Fibroblast of skin of abdomen (primary cell): ENCODE measurements at places on chromosomes 6 and 20.

DNA sequence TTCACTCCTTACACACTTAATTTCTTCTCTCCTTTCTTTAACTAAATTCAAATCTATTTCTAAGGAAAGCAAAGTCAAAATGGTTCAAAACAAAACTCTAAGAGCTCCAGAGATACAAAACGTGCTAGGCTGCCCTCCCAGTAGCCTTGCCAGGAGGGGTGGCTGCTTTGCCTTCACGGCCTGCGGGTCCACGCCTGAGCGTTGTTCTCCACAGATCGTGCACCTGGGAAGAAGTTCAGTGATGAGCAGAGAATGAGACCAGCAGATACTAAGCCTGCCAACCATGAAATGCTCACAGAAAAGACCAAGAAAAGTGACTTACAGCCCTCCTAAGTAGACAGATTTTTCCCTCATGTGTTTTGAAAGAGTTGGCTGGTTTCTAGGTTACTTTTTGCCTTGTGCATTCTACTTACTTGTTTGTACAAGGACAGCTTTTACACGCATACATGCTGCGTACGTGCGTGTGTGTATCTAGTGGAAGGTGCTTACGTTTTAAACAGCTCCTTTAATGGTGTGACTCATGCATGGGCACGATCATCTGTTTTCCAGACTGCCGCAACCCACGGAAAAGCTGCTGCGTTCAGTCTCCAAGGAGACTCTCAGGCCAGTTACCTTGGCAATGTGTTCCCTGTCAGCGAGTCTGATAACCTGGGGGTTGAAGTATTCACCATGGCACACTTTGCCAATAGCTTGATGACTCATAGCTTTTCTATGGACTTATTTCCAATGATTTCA lies 32.4 kb upstream of the PBOV1 start:
- peak; percentile 80 for DNase-seq

GRCh38 chr6:111531185-111531584 lies 48.2 kb upstream of the REV3L start:
- no peak for DNase-seq

DNA sequence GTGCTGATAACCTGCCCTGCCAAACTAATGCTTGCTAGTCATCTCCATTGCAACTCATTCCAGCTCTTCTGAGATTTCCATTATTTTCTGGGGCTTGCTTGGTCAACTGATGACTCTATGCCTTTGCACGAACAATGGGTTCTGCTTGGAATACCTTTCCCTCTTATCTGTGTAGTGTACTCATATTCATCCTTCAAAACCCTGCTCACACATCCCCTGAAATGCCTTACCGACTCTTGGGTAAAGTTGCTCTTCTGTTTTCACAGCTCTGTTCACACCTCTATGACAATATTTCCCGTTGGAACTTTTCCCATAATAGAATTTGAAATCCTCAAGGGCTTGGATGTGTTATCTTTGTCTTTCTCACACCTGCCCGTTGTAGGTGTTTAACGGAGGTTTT lies 331.0 kb upstream of the SOX4 start:
- no peak for DNase-seq

GRCh38 chr20:36574366-36575135 lies 1.2 kb downstream of the TGIF2 start:
- peak; percentile 41 for DNase-seq

- no peak for DNase-seq
Observed at GRCh38 chr6:43806043-43806757, 36.2 kb downstream of the VEGFA start.

DNA sequence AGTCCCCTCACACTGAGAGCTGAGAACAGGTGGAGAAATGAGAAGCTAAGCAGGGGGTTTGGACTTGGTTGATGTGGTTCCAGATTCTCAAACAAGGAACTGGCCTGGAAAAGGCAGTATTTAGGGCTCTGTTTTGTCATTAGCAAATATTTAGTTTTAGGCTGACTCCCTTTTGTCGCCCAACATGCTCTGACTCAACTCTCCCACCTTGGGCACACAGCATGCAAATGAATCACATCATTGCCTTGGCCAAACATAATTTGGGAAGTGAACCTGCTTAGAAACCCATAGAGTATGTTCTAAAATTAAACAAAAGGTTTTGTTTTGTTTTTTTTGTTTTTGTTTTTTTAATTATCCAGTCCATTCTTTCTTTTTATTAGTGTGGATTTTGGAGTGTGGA lies 9.5 kb upstream of the UQCC2 start:
- no peak for DNase-seq

- peak; percentile 50 for DNase-seq
Observed at GRCh38 chr6:166402582-166403277, 20.0 kb upstream of the MPC1 start.

GRCh38 chr6:5832668-5833067 lies 174.1 kb downstream of the NRN1 start:
- no peak for DNase-seq

- DNase-seq: no peak
Observed at GRCh38 chr20:19554666-19555065, 203.4 kb upstream of the RIN2 start.

- no peak for DNase-seq
Observed at GRCh38 chr6:21665392-21666200, 72.0 kb downstream of the SOX4 start.

DNA sequence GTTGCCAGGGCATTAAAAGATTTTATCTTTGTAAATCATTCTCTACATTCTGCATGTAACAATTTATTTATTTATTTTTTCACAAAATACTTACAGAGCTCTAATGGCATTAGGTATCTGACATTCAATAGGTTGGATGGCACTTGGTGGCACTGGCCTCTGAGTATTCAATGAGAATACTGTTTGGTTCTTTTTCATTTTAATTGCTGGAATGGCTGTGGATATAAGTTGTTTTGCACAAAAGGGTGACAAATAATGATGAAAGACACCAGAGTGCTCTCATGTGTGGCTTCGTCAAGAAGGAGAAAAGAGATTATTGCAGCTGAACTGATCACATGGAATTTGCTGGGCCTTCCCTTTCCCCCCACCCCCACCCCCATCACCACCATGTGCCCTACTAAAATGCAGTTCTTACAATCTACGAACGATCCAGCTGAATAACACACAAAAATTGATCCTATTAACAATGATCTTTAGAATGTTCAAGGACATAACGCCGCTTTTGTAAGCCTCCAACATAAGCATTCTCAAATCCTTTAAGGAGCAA lies 195.2 kb upstream of the POU3F2 start:
- no peak for DNase-seq

DNA sequence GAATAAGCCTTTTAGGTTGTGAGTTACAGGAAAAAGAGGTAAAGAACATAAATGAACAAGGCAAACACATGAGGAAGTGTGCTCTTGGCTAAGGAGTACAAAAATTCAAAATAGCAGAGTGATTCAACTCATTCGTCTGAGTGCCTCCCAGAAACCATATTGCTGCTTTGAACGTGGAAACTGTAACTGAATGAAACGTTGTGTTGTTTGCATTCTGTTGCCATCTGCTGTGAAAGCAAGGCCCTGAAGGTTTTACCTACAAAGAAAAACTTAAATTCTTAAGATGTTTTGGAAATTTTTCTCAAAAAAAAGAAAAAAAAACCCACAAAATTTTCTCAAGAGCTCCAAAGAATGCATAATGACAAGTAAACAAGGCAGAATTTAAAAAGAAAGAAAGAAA lies 375.4 kb upstream of the HS3ST5 start:
- DNase-seq: no peak

DNA sequence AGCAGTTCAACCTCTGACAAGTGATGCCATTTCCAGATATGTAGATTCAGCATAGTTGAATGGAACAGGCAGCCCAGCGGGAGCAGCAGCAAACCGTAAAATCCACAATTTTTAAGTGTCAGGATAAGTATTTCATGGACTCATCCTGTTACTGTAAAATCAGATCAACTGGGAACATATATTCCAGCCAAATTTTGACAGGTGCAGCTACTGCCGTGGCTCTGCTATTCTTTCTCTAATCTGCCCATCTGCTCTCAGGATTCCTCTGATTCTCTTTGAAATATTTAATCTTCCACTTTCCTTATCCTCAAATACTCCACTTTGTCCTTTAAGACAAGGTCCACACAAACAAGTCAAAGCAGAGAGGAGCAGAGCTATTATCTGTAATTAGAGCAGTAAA lies 245.4 kb upstream of the ASCC3 start:
- DNase-seq: no peak

- peak; percentile 74 for DNase-seq
Observed at GRCh38 chr6:69232911-69233448, 563.8 kb downstream of the LMBRD1 start.

DNA sequence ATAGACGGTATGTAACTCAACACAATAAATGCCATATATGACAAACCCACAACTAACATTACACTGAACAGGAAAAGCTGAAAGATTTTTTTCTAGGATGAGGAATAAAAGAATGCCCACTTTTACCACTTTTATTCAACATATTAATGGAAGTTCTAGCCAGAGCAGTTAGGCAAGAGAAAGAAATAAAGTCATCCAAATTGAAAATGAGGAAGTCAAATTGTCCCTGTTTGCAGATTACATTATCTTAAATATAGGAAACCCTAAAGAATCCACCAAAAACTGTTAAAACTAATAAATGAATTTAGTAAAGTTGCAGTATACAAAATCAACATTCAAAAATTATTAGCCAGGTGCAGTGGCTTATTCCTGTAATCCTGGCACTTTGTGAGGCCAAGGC lies 24.6 kb upstream of the ADGB start:
- DNase-seq: no peak

DNA sequence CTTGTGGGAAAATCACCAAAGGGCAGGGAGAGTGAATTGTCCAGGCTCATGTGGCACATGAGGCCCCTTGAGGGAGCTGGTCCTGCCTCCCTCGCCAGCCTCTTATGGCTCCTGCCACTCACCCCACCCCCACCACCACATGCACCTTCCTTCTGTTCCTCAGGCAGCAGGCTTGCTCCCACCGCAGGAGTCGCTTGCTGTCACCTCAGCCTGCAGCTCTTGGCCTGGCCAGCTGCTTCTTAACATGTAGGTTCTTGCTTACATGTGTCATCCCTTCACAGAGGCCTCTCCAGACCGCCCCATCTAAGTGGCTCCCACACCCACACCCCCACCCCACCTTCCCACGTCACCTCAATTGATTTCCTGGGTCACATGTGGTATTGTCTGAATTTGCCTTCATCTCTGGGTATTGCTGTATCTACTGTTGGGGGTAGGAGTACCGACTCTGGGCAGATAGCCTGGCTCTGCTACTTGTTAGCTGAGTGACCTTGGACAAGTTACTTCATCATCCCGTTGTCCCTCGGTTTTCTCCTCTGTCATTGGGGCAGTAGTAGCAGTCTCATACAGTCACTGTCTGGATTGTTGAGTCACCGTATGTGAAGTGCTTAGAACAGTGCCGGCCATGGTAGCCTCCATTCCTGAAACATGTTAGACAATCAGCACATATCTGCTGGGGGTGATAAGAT lies 41.7 kb downstream of the SLC9A8 start:
- DNase-seq: no peak

DNA sequence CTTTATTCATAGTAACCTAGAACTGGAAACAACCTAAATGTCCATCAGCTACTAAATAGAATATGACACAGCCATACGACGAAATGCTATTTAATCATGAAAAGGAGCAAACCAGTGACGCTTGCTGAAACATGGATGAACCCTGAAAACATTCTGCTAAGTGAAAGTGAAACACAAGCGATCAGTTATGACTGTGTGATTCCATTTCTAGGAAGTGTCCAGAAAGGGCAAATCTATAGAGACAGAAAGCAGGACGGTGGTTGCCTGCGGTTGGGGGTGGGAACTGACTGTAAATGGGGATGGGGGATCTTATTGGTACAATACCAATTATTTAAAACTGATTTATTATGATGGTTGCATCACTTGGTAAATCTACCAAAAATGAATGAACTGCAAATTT lies 126.8 kb downstream of the IPCEF1 start:
- DNase-seq: no peak

DNA sequence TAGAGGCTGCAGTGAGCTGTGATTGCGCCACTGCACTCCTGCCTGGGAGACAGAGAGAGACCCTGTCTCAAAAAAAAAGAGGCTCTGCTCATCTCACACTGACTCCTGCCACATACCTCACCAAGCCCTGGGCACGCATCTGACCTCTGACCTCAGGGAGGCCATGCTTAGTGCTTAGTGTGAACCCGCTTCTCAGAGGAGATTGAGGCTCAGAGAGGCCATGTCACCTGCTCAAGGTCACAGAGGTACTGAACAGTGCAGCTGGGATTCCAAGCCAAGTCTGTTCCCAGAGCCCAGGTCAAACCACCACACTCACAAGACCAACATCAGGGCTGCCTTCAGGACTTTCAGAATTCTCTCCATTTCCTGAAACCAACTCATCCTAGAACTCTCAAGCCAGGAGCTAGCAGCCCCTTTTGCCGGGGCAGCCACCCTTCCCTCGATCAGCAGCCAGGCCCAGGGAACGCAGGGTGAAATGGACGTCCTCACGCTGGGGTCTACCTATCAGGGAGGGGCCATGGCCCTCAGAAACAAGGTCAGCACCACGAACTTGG lies 2.9 kb downstream of the CABLES2 start:
- no peak for DNase-seq

- peak; percentile 47 for DNase-seq
Observed at GRCh38 chr20:10609770-10610169, 64.0 kb downstream of the JAG1 start.

DNA sequence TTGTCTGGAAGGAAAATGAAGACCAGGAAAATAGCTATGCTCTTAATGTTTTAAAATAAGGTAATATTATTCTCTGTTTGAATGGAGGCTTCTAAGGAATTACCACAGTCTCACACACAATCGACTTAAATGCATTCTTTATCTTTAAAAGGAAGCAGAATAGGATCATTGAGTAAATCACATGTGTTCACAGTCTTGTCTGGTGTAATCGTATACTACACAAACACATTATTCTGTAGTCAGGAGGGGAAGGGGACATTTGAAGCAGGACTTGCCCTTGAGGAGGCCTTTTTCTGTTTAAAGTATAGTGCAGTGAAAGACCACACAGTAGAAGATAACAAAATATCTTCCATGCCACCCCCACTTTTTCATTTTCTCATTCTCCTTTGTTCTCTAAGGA lies 20.6 kb upstream of the REV3L start:
- DNase-seq: peak; percentile 43

DNA sequence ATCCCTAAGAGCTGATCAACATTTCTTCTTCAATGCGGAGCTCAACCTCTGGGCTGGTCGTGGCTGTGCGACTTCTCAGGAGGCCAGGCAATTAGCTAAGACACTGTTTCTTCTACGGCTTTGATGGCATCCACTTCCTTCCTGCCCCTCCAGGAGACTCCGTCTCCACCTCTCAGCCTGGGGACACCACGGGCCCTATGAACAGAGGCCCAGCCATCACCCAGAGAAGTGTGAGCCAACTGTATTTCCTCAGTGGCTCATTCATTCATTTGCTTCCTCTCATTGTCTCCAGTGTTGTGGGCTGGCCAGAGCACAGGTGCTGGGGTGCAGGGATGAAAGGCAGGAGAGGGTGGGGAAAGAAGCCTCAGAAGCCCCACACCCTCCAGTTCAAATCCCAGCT lies 51.8 kb upstream of the APCDD1L start:
- no peak for DNase-seq

DNA sequence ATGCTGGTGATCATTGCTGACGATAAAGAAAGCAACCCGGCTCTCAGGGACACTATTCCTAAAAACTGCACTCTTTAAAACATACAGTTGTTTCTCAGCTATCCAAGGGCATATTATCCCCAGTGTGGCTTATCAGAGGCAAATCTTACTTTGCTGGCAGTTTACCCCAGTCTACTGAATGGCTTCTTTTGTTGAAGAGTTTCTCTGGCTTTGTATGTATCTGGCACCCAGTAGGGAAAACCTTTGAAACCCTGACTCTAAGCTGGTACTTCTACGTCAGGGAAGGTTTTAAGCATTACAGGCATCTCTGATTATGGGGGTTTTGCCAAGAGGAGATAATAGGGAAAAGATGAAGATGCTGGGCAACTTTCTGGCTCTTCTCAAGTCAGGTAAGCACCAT lies 637.6 kb upstream of the CHD6 start:
- no peak for DNase-seq

- no peak for DNase-seq
Observed at GRCh38 chr6:34757687-34758274, 476 bp downstream of the SNRPC start.
